ENCODE measurements at places on chromosomes 5 and 9.

DNA sequence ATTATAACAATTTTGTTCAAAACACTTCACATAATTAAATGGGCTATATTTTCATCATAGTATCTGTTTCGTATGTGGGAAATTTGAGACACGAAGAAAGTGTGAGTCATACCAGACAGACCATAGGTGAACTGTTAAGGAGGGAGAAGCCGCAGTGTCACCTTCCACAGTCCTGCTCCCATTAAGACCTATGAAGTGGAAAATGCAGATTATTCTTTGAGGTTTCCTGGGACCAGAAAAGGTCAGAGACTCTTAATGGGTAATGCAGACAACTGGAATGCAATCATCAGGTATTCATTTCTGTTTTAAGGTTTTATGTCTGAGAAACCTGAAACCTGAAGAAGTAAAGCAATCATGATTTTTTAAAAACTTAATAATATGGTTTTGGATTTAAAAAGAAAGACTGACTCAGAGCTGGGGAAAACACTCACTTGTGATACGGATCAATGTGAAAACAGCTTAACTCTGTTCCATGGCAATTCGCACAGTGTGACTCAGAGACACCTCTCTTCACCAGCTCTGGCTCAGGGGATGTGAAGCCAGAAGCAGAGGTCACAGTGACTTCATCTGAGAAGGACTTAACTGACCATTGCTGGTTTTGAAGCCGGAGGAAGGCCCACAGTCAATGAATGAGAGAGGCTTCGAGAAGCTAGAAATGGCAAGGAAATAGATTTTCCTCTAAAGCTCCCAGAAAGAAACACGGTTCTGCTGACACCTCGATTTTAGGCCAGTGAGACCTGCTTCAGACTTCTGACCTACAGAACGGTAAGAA, 17.2 kb upstream of the GCNT1 start:
- peak; percentile 27 for DNase-seq

GRCh38 chr9:79633558-79633957, 61.8 kb downstream of the TLE4 start:
- no peak for DNase-seq

- no peak for DNase-seq
Observed at GRCh38 chr5:175778951-175779503, 92.4 kb upstream of the CPLX2 start.

DNA sequence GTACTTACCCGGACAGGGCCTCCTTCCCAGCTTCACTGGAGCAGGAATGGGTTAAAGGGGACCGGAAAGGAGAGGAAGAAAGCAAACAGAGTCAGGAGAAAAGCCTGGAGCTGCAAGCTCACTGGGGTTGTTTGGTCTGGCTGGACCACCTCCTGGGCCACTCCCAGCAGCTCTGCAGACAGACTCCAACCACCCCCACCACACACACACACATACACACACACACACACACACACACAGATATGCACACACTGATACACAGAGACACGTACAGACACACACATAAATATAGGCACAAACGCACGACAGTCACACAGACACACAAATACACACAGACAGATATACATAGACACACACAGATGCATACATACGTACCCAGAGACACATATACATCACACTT, 34.9 kb upstream of the SYNPO start:
- no peak for DNase-seq

- no peak for DNase-seq
Observed at GRCh38 chr5:27020973-27021372, 17.4 kb downstream of the CDH9 start.

- no peak for DNase-seq
Observed at GRCh38 chr9:37970301-37971107, 66.6 kb upstream of the SLC25A51 start.

- DNase-seq, result no peak
Observed at GRCh38 chr5:24226479-24226878, 418.3 kb downstream of the CDH10 start.

- DNase-seq, result no peak
Observed at GRCh38 chr5:108696951-108697715, 50.6 kb upstream of the FER start.

GRCh38 chr5:10355071-10355889, 1.8 kb downstream of the MARCHF6 start:
- DNase-seq, result no peak

- no peak for DNase-seq
Observed at GRCh38 chr9:270657-271237, 56.1 kb downstream of the DOCK8 start.

- no peak for DNase-seq
Observed at GRCh38 chr9:134991808-134992754, 74.4 kb upstream of the FCN1 start.

GRCh38 chr9:20650313-20650712, 28.0 kb upstream of the MLLT3 start:
- DNase-seq, result no peak

DNA sequence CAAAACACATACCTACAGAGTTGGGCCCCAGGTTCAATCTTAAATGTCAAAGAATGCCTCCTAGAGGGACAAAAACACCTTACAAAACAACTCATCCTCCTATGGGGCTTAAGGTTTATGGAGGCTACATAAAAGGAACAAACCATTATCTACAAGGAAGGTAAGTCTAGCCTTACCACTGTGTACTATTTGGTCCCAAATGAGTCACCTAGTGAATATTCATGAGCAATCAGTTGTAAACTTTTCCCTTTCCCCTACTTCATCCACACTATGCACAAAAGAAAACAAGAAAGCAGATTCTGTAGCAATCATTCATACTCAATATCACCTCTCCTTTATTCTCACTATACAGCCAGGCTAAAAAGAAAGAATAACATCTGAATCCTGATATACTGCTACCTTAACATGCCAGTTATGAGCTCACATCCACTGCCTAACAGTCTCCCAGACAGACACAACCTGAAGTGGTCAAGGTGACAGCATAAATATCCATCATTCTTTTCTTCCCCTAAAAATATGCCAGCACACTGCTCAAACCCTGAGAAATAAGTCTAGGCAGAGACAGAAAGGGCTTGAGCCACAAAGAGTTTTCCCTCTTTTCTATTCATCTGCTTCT, 6.2 kb downstream of the OXCT1 start:
- DNase-seq, result no peak

GRCh38 chr9:115413304-115413703, 295.3 kb upstream of the TNC start:
- DNase-seq, result no peak

GRCh38 chr9:74817281-74817810, 70.4 kb downstream of the TRPM6 start:
- no peak for DNase-seq

DNA sequence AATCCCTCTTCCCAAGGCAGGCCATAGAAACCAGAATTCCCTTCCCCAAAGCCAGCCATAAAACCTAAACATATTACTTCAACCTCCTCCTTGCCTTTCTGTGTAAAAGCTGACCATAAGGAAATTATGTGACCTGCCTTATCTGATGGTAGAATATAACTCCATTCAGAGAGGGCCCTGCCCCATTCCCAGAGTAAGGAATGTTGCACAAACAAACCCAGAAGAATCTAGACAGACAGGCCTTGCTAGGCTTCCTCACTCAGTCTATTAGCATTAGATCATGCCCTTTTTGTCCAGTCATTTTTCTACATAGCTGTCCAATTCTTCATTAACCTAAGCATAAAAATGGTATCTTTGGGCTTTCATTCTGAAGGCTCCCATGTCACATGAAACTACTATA, 17.8 kb upstream of the IFNB1 start:
- DNase-seq, result no peak

- DNase-seq, result no peak
Observed at GRCh38 chr5:150138551-150139265, 16.9 kb downstream of the PDGFRB start.

GRCh38 chr9:7097785-7098752, 340.3 kb downstream of the KDM4C start:
- DNase-seq, result no peak

DNA sequence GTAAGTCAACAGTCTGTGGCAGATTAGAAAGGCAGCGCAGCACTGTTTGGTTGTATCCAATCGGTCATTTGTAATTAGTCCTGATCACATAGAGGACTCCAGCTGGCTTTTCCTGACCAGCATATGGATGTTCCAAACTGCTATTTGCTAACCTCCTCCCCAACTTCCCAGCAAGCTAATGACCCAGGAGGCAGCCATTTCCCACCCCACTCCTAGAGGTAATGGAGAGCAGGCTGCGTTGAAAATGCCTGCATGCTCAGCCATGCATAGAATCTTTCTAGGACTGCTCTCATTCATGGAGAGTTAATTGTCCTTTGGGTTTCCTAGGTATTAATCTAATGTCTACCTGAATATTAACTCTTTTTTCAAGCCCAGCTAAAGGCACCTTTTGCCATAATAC, 850.6 kb upstream of the WWC1 start:
- no peak for DNase-seq

GRCh38 chr9:130213911-130214761, 41.9 kb downstream of the NCS1 start:
- no peak for DNase-seq

- DNase-seq, result no peak
Observed at GRCh38 chr5:86199287-86199686, 418.5 kb upstream of the COX7C start.

GRCh38 chr9:116767219-116767618, 80.1 kb downstream of the TRIM32 start:
- no peak for DNase-seq

GRCh38 chr9:109506097-109506712, 8.1 kb upstream of the PTPN3 start:
- DNase-seq, result no peak

DNA sequence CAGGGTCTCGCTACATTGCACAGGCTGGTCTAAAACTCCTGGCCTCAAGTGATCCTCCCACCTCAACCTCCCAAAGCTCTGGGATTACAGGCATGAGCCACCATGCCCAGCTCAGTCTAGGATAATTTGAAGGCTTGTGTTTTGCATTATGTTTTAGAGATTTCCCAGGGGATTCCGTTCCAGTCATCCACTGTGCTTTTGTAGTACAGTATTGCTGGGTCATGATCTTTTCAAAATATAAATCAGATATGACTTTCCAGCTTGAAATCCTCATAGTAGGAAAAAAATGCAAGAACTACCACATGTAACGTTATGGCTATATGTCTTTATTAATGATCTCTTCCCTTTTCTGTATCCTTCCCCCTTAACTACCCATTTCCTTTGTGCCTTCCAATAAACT, 338.1 kb downstream of the PRELID2 start:
- no peak for DNase-seq
